ENCODE measurements at places on chromosomes 13 and 19.

DNA sequence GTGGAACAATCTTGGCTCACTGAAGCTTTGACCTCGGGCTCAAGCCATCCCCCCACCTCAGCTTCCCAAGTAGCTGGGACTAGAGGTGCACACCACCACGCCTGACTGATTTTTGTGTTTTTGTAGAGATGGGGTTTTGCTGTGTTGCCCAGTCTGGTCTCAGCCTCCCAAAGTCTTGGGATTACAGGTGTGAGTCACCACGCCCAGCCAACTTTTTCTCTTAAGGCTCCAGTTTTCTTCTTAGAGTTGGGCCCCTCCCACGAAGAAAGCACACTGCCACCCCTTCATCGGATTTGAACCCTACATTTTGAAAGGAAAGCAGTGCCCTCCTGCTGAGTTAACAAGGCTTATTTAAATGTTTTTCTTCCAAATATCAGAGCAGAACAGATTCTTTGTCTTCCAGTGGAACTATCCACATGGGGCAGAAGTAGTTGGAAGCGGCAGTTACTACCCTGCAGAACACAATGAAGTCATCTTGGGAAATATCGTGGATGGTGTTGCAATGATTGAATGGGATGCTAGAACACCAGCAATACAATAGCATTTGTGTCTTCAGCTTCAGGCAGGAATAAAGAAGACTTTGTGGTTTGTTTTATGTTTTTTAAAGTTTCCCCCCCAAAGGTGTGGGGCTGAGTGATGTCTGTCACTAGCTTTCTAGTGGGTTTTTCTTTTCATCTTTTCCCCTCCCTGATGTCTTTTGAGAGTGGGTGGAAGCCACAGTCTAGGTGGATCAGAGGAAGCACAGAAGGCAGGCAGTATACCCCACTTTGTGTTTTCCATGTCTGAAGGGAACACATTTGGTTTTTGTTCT, 8.9 kb downstream of the ACTN4 start:
- peak; percentile 42 for DNase-seq

- DNase-seq: no peak
Measured at GRCh38 chr19:47272448-47273312, 2.0 kb upstream of the INAFM1 start.

- DNase-seq: no peak
Measured at GRCh38 chr19:44212866-44213346, 574 bp downstream of the ZNF227 start.

DNA sequence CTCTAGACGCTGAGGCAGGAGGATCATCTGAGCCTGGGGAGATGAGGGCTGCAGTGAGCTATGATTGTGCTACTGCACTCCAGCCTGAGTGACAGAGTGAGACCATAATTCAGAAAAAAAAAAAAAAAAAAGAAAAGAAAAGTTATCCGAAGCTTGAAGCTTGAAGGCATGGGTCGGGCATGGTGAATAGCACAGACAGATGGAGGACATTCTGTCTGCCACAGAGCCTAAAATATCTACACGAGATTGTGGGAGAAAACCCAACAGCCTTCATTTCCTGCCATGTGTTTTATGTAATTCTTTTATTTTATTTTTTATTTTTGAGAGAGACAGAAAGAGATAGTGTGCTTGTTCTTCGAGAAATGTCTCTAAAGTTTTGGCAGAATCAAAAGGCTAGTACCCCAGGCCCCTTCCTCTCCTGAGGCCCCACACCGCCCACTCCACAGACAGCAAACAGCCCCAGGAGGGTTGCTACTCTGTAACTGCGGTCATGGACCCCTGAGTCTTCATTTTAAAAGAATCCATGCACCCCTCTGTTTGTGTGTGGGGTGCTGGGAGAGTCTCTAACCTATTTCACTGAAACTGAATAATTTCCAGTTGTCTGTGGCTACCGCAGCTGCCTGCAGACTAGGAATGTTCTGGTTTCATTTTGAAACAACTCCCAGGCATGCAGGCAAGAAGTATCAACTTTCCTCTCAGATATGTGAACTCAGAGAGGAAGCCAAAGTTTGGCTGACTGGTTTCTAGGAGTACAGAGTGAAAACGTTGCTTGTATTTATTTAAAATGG, 38.4 kb upstream of the RCBTB2 start:
- no peak for DNase-seq

- no peak for DNase-seq
Measured at GRCh38 chr19:4640247-4641000, 1.1 kb downstream of the TNFAIP8L1 start.

- no peak for DNase-seq
Measured at GRCh38 chr19:47492571-47493377, 8.8 kb upstream of the KPTN start.

- DNase-seq: no peak
Measured at GRCh38 chr13:31067416-31068118, 94.1 kb downstream of the HSPH1 start.

DNA sequence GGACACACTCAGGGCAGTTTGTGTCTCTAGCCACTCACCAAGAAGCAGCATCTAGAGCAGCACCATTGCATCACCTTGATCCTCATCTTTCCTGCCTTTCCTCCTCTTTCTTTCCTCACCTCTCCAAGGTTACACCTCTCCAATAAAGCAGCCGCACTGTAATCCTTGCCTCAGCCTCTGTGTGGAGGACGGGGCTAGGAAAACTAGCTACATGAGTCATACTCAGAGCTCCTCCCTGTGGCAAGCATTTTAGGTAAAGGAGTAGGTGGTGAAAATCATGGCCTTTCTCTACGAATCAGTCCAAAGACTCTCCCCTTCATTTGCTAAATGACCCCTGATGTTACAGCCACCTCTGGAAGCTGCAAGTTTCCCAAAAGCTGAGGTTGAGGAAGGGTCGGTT, 108.9 kb downstream of the DNAJC15 start:
- no peak for DNase-seq

DNA sequence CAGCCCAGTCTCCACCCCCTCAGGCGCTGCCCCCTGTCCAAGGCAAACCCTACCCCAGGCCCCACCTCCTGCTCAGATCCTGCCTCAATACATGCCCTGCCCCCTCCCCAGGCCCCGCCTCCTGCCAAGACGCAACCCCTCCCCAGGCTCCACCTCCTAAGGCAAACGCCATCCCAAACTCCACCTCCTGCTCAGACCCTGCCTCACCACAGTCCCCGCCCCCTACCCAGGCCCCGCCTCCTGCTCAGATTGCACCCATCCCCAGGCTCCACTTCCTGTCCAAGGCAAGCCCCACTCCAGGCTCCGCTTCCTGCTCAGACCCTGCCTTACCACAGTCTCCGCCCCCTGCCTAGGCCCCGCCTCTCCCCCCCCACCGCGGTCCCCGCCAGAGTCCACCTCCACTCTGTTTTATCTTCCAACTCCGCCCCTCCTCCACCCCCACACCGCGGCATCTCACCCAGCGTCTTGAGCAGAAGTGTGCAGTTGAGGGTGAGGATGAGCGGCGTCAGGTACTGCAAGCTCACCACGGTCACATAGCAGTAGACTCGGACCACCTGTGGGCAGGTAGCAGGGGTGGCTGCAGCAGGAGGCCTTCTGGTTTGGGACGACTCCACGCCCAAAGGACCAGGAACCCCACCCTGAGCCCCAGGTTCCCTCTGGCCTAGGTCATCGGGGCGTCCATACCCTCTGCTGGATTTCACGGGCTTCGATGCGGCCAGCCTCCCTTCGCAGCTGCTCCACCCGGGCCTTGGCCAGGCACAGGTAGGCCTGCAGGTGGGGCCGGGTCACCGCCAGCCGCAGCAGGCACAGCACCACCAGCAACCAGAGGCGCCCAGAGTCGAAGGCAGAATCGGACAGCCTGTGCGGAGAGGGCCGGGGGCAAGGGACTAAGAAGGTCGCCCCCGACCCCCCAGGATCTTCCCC, 17.7 kb downstream of the TMEM161A start:
- DNase-seq: no peak

DNA sequence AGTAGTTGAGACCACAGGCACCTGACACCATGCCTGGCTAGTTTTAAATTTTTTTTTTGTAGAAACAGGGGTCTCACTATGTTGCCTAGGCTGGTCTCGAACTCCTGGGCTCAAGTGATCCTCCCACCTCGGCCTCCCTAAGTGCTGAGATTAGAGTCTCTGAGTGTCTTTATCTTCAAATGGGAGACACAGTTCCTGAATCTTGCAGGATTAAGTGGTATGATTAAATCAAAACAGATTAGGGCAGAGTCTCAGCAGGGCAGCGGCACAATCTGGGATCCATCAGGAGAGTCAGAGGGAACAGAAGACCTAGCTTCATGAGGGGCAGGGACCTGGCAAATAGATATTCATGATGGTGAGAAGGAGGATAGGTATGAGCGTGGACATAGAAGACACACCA, 953 bp downstream of the RLN3 start:
- no peak for DNase-seq

DNA sequence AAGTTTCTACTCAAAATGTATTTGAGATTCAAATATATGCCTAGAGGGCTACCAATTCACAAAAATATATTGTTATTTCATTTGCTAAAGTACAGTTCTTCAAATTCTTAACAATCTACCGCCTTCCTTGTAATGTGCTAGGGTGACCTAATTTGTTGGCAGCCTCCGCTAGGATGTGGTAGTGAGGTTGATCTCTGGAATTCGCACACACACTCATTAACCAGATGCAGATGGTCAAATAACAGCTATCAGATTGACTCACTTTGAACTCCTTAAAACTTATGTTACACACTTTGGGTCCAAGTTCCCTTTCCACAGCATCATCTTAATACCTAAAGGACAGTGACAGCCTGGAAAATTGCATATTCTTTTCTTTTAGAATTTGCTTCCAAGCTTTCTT, 367.3 kb downstream of the DCT start:
- DNase-seq: no peak

GRCh38 chr19:47819858-47820257, 1.9 kb upstream of the CRX start:
- no peak for DNase-seq

DNA sequence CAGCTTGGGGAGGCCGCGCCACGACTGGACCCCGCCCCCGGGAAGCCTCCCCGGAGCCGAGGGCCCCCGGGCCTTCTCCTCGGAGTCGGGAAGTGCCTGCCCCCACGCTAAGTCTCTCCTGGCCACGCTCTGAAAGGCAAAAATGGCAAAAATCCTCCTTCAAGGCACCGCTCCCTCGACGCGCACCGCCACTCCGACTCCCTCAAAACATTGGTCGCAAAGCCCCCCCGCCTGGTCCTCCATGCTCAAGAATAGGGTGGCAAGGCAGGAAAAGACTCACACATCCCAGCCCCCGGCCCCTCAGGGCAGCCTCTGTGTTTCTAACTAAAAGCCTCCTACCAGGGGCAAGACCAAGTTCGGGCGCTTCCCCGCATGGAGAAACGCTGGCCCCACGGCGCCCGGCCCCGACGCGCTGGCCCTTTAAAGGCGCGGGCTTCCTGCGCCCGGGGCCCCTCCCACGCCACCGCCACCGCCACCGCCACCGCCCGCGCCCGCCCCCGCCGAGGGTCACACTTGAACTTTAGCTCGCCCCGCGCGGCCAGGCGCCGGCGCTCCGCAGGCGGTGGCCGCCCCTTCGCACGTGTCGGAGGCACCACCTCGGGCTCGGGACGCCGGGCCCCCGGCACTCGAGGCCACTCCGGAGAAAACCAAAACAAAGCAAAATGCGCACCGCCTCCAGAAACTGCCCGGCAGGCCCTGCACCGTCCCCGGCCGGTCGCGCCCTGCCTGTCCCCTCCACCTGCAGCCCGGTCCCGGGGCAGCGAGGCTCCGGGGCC, 1.9 kb downstream of the FOXO1 start:
- DNase-seq: peak; percentile 78

GRCh38 chr19:5628919-5629481, 6.1 kb downstream of the SAFB start:
- DNase-seq: no peak

DNA sequence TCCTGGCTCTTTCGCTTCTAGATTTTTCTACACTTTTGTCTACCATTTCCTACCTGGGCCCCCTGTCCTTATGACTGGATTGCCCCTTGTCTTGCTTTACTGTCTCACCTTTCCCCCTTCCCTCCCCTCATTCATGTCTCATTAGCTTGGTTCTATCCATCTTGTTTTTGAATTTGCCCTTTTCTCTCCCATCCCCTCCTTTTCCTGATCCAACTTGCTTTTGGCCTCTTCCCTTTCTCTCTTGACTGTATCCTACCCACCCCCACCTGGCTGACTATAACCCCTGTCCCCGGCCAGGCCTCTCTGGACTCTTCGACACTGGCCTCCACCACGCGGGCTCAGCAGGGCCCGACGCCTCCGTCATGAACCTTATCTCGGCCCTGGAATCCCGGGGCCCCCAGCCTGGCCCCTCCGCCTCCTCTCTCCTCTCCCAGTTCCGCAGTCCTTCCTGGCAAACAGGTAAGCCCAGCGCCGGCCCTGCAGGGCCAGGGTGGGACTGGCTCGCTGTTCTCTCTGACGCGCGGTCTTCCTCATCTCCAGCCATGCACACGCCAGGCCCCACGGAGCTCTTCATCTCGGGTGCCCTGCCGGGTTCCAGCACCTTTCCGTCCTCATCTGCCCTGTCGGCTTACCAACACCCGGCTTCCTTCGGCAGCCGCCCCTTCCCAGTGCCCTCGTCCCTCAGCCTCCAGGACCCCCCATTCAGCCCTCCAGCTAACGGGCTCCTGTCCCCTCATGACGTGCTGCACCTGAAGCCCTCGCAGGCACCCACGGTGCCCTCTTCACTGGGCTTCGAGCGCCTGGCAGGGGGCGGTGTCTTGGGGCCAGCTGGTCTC, 3.4 kb downstream of the PRR12 start:
- DNase-seq: no peak

- no peak for DNase-seq
Measured at GRCh38 chr13:89239361-89240127, 1568.4 kb downstream of the SLITRK5 start.

GRCh38 chr13:109647699-109648098, 138.7 kb downstream of the IRS2 start:
- no peak for DNase-seq

DNA sequence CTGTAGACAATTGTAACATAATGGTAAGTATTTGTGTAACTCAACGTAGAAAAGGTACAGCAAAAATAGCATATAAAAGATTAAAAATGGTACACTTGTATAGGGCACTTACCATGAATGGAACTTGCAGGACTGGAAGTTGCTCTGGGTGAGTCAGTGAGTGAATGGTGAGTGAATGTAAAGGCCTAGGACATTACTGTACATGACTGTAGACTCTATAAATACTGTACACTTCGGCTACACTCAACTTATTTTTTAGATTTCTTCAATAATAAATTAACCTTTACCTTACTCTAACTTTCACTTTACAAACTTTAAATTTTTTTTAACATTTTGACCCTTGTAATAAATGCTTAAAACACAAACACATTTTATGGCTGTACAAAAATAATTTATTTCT, 72.1 kb upstream of the FAM216B start:
- DNase-seq: no peak

DNA sequence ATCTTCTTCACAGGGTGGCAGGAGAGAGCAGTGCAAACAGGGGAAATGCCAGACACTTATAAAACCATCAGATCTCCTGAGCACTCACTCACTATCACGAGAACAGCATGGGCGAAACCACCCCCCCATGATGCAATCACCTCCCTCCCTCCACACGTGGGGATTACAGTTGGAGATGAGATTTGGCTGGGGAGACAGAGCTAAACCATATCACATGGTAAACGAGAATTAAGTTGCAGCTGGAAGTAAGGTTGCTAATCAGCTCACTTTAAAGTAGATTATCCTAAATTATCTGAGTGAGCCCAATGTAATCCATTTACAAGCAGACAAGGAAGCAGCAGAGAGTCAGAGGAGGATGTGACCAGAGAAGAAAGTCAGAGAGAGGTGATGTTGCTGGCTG, 102.2 kb upstream of the IPO5 start:
- no peak for DNase-seq

- no peak for DNase-seq
Measured at GRCh38 chr19:29810504-29810871, 1.3 kb upstream of the CCNE1 start.

All from stimulated activated CD4-positive, alpha-beta T cell treated with anti-CD3 and anti-CD28 coated beads, Interleukin-2, amount 100 ng/mL, for 24 hours (primary cell).